Cortex of kidney (tissue), 1 donor: ENCODE measurements at places on chromosomes 1 and 21.

GRCh38 chr1:53365437-53366063, 37.7 kb upstream of the LRP8 start:
- DNase-seq = no peak

GRCh38 chr21:43786300-43786806, 3.0 kb upstream of the RRP1 start:
- no peak for DNase-seq

GRCh38 chr1:84301004-84301784, at the start of gene SAMD13:
TSS of gene SAMD13 (plus strand) at chr1:84301708. CDS start at chr1:84303235, 1,527 bp downstream.
- DNase-seq = no peak

DNA sequence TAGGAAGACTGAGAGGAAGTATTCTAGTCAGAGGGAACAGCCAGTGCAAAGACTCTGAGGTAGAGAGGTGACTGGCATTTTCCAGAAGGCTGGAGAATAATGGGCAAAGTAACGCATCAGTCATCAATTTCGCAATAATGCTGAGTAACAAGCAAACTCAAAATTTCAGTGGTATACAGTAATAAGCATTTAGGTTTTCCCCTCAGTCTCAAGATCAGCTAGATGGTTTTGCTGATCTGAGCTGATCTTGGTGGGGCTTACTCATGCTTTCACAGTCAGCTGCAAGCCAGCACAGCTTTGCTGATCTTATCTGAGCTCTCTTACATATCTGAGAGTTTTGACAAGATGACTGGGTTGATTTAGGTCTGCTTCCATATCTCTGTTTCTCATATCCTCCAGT, 108.7 kb downstream of the TSEN15 start:
- DNase-seq = no peak

- DNase-seq = no peak
These were observed 62.0 kb downstream of the ACBD6 start for GRCh38 chr1:180440335-180440734.

- no peak for DNase-seq
These were observed 36.8 kb upstream of the RPF1 start for GRCh38 chr1:84442256-84442655.

DNA sequence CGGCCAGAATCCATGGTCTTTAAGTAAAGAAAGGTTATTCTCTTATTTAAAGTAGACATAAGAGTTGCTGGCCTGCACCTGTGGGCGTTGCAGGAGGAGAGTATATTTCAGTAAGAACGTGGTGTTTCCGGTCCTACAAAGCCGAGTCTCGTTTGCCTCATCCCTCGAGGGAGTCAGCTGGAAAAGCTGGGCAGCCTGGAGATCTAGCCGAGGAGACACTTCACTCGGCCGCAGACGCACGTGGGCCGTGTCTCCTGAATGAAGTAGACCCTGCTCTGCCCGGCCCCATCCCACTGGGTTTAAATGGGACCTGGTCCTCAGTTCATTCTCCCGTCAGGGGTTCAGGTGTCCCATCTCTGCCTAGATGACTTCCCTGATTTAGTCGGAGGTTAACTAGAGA, 14.9 kb downstream of the SLC45A1 start:
- DNase-seq = no peak

DNA sequence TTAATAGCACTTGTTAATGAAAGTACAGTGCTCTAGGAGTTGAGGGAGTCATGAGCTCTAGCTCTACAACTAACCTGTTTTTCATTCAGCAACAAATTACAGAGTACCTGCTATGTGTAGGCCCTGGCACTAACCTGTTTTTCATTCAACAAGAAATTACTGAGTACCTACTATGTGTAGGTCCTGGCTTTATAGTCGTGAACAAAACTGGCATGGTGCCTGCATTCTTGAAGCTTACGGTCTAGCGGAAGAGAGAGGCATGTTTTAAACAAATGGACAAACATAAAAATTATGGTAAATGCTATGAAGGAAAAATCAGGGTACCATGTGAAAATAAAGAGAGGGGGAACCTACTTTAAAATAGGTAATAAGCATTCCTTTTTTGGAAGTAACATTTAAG, 2.2 kb upstream of the UBAP2L start:
- no peak for DNase-seq

DNA sequence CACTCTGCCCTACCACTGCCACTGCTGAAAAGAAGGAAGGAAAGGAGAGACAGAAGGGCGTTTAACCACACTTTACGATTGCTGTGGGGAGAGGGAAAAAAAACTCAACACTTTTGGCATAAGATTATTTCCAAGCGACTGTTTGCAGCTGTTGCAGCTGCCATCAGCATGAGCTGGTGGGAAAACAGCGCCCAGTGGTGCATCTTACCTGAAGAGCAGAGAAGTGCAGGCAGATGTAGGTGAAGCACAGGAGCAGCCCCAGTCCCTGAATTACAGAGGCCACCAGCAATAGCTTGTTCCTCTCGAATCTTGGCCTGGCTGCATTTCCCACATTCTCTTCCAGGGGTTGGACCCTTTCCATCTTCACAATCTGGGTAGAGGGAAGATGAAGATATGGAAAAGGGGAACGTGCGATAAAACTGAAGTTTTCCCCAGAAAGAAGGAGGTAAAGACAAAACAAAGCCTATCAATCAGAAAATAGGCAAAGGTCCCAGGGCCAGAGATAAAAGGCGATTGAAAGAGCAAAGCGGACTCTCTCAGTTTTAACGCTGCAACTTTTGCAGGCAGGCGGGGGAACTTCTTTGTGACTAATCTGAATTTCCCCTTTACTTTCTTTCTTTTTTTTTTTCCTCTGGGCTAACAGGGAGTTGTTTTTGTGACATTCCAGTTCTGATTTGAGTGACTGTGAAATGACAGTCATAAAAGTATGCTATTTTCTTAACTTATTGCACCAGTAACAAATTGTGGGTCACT, at the start of gene TNFSF4:
TSS of gene TNFSF4 (minus strand) at position 516 of the 753 bp plus-strand sequence. CDS start at position 361, 155 bp downstream.
- no peak for DNase-seq

DNA sequence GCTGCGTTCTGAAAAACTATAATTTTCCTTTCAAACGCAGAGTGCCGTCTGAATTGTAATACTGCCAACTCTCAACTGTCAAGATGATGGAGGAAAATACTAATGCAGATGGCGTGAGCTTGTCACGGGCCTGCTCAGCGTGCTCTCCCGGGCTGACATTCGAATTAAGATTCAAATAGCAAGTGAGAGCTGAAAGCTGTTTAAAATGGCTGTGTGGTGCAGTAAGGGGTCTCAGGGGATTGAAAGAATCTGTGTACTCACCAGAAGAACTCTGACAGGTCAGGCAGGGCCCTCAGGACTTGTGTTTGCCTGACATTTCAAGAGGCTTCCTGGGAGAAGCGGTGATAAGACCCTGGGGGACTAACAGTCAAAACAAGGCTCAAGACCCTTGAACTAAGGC, 33.1 kb downstream of the ZMYND12 start:
- DNase-seq = no peak

- DNase-seq = no peak
These were observed 25.7 kb downstream of the WARS2 start for GRCh38 chr1:119114786-119115185.

DNA sequence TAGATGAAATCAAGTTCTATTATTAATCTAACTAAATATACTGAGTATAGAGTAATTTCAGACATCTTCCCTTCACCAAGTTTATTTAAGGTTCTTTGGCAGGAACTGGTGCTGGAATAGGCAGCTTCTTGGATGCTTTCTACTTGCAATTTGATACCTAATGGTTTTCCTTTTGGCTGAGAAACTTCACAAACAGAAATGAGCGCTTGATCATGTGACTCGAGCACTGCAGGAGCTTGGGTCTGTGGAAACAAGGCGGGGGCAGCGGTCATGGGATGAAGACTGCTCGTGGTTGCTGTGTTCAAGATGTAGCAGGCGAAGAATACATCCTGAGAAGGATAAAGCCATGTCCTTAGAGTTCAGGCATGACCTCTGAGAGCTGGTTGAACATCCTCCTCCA, 136.8 kb downstream of the PTPRC start:
- no peak for DNase-seq

DNA sequence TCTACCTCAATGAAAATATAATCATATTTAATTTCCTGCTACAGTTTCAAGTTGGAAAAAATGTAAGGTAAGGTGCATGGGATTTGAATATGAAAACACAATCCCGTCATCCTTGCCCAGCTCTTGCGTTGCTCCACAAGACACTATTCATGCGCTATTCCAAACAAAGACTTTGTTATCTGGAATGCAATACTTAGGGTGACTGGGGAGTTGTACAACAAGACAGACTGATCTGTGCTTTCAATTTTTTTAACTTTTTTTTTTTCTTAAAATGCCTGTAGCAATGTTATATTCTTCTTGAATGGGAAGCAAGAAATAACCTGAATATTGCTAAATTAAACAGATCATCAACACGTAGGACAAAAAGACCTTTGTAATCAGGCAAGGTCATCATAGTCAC, 1077.2 kb downstream of the TTLL7 start:
- DNase-seq = no peak

- no peak for DNase-seq
These were observed 216.5 kb downstream of the URB2 start for GRCh38 chr1:229842302-229843255.

- DNase-seq = no peak
These were observed 55.6 kb downstream of the TAS1R2 start for GRCh38 chr1:18803851-18804250.

DNA sequence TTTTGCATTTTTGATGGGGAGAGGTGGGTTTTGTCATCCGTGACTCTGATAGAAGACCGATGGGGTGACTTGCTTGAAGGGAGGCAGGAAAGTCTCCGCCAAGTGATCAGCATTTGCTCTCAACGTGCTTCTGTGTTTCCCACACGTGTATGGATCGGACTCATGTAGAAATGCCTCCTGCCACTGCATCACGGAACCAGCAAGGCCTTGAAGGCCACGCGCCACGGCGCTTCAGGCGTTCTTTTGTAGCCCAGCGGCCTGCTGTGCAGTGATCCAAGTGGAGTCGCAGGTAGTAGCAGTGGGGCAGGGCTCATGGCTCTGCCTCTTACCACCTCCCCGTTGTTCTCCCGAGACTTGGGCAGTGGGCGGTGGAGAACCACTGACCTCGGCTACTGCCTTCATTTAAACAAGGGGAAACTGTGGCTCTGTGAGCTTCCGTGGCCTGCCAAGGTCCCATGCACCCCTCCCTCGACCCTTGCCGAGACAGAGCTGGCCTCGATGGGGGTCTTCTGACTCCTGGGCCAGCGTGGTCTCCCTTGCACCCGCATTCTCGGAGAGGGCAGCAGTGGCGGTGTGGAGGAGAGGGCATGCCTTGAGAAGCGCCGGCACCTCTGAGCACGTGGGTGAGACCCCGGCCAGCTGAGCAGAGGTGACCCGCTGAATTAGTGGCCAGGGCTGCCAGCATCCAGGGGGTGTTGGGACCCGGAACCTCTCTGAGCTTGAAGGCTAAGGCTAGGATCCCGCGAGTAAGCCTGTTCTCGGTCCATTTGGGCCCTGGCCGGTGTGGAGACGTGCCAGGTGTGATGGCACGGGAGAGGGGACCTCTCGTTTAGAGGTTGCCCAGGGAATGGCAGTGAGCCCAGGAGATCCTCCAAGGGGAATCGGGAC, 46.1 kb upstream of the ABCG1 start:
- no peak for DNase-seq

GRCh38 chr21:35102488-35103371, 53.6 kb upstream of the RUNX1 start:
- no peak for DNase-seq

- DNase-seq = no peak
These were observed 93.8 kb downstream of the ZFYVE9 start for GRCh38 chr1:52235646-52236045.

DNA sequence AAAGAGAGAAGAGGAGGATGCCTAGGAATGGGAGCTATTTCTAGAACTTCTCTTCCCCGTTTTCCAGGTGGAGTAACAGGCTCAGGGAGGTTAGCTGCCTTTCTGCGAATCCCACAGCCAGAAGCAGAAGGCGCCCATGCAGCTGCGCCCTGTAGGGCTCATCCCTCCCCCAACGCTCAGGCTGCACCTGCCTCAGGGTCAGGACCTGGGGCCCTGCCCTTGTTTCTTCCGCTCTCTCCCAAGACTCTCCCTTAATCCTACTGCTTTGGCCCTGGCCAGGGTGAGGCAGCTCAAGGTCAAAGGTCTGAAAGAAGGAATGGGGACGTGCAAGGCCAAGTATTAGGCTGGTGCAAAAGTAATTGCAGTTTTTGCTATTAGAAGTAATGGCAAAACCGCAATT, 30.5 kb upstream of the PADI2 start:
- no peak for DNase-seq

DNA sequence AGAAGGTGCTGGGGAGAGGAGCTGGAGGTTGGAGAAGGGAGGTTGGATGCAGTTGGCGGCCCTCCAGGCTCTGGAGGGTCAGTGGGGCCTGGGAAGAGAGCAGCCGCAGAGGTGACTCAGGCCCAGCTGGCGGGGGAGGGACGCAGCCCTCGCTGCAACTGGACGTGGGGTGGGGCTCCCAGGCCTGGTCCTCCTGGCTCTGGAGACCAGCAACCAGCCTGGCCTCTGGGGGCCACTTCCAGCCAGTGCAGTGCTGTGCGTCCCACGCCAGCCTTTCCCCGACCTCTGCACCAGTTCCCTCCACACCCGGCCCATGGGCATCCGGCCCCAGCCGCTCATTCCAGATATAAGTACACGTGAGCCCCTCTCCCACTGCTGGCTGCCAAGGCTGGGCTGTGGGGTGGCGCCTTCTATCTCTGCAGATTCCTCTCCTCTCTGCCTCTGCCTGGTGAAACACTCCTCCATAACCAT, 38.0 kb upstream of the COL18A1 start:
- no peak for DNase-seq

GRCh38 chr1:187451238-187451637, 622.5 kb downstream of the PLA2G4A start:
- no peak for DNase-seq

DNA sequence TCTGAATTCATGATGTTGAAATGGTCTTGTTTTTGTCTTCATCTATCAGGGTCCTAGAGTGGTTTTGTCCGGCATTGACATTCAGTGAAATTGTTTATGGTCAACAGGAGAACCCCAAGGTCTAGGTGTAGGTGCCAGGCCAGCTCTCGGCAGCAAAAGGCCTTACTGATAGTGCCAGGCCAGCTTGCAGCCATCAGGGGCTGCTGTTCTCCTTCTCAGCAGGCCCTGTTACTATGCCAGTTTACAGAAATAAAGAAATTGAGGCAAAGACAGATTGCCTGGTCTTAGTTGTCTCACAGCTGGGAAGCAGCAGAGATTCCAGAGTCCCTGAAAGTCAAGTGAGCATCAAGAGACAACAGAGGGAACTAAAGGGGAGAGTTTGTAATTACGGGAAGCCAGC, 12.0 kb downstream of the HMGB4 start:
- DNase-seq = no peak

DNA sequence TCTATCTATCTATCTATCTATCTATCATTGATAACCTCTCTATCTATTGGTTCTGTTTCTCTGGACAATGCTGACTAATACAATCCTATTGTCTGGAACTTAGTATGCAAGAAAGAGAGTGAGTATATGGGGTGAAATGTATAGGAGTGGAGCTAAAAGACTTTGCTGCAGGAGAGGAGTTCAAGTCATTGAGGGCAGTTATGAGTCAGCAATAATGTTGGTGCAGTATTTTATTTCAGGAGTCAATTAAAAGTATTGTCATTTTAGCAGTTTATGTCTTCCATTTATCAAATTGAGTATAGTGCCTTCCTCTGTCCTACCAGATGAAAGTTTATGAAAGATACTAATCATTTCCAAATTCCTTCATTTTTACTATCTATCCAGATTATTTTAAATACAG, 55.8 kb downstream of the MAP3K7CL start:
- no peak for DNase-seq

GRCh38 chr1:81232420-81232819, 568.3 kb upstream of the ADGRL2 start:
- DNase-seq = no peak
